ENCODE measurements at places on chromosomes 5 and 9.

DNA sequence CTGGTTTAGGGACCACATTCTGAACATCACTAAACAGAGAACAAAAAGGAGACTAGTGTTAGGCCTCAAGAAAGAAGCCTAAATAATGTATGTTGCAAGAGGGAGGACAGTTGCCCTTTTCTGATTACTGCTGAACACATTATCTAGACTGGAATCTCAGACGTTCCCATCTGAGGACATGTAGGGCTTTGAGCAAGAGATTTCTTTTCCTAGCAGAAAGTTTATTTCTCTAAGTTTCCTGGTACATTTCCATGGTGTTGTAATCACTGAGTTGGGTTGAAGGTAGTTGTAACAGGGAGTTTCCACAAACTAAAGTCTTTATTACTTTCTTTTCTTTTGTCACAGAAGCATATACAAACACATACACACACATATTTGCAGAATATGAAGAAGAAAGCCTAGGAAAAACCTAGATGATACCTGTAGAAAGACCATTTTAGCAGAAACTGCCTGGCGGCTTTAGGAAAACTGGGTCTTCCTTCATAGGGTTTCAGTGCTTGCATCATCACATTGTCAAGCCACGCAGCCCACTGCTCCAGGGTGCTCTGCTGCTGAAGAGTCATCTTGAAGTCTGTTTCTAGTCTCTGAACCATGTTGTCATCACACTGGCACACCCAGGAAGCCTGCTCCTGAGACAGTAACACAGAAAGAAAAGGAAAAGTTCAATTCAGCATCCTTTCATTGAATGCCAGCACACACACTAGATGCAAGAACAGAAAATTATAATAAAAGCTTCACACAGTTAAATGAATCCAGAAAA is 269.1 kb downstream of the RFX3 start:
- DNase-seq: no peak

GRCh38 chr5:158875272-158875679 is 224.4 kb downstream of the EBF1 start:
- peak; percentile 19 for DNase-seq

GRCh38 chr5:161167016-161167767 is 315.2 kb upstream of the ATP10B start:
- peak; percentile 24 for DNase-seq

GRCh38 chr5:152405145-152405544 is at the start of gene NMUR2:
Gene NMUR2, minus strand, starts transcription at chr5:152405279. Its CDS starts 166 bp downstream, at chr5:152405113.
- DNase-seq: peak; percentile 16

All from DMS79 treated with DMSO at 0.1 percent for 48 hours (cell line).